Globus pallidus (tissue), 1 donor: ENCODE measurements at places on chromosomes 4 and X.

DNA sequence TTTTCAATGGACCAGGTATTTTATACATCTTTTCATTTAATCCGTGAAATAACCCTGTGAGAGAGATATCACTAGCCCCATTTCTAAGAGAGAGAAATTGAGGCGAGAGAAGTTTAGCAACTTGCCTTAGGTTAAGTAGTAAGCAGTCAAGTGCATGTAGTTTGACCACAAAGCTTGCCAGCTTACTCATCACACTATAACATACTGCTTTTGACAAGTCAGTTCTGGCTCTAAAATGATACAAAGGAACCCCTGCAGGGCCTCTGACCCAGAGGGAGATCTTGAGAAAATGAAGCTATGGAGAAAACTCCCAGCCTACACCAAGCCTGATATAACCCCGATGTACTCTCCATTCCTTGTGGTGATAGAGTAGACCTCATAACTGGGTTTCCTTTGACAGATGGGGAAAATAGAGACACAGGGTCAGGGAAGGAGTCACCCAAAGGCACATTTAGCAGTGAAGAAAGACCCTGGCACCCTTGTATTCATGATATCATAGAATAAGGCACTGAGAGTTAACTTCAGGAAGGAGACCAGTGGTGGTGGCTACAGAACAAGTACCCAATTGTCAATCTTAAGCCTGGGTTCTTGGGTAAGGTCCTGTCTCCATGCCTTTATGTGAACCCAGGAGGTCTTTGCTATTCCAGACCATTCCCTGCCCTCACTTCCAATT is 60.2 kb upstream of the MSN start:
- DNase-seq, result no peak

GRCh38 chr4:87543835-87544461 is 14.8 kb upstream of the SPARCL1 start:
- peak; percentile 76 for DNase-seq

DNA sequence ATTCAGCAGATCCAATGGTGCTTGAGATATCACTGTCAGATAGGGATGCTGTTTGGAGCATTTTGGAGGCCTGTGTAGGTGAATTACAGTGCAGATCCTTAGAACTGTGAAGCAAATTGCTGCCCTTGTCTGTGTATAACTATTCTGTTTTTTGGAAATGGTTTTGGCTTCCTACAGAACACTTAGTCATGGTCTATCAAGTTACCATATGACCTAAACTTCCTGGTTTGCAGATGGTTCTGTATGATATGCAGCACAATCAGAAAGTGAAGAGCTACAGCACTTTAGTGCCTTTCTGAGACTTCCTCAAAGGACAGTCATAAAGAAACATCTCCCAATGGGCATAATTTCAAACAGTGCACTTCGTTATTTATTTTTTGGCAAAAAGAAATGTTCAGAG is 688.6 kb downstream of the SH3BGRL start:
- DNase-seq, result no peak

DNA sequence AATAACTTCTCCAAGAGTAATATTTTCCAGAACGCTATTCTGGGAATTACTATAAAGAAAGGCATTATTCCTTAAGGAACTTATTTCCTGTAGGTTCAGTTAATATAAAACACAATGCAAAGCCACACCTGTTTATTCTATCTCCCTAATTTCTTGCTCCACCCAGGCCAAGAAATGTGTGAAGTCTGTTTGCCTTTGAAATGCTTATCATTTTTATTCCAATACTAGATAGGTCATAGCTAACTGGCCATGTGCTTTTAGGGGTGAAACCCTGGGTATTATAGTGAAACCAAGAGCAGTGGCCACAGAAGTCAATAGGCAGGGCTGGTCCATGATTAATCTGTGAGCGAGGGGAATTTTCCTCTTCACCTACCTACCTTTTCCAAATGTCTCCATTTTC is 14.8 kb downstream of the CXCL3 start:
- no peak for DNase-seq

GRCh38 chrX:136146614-136147314 is 569 bp upstream of the FHL1 start:
- DNase-seq, result no peak

GRCh38 chr4:149523039-149523438 is 292.6 kb downstream of the IQCM start:
- no peak for DNase-seq

GRCh38 chrX:40358994-40359393 is 221.8 kb upstream of the ATP6AP2 start:
- DNase-seq, result no peak

DNA sequence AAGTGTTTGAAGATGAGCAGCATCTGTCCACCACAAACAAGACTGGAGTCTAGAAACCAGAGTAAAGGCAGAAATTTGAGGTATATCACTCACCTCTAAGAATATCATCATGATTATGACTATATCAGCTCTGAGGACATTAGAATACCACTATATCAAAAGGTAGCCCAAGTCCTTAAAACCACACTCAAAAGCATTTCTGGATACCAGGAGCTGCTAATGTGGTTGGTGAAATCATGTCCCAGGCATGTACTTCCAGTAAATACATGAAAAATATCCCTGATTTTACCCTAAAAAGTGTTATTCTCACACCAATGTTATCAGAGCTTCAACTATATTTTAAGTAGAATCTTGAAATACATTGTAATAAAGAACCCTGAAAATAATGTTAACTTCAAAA is 136.3 kb upstream of the SMAD1 start:
- no peak for DNase-seq

DNA sequence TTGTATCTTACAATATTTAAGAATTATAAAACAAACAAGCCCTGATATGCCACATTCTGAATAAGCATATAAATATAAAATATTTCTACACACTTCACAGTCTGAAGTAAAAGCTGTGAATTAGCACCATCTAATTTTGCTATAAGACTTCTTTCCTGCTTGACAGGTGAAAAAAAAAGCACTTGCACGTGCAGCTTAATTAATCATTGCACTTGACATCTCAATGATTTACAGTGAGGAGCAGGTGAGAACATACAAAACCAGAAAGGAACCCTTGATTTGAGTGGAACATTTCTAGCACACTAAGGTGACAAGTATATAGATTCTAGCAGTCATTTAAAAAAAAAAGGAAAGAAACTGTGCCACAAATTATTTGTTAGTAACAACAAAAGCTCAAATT is 47.9 kb downstream of the CHIC2 start:
- no peak for DNase-seq

DNA sequence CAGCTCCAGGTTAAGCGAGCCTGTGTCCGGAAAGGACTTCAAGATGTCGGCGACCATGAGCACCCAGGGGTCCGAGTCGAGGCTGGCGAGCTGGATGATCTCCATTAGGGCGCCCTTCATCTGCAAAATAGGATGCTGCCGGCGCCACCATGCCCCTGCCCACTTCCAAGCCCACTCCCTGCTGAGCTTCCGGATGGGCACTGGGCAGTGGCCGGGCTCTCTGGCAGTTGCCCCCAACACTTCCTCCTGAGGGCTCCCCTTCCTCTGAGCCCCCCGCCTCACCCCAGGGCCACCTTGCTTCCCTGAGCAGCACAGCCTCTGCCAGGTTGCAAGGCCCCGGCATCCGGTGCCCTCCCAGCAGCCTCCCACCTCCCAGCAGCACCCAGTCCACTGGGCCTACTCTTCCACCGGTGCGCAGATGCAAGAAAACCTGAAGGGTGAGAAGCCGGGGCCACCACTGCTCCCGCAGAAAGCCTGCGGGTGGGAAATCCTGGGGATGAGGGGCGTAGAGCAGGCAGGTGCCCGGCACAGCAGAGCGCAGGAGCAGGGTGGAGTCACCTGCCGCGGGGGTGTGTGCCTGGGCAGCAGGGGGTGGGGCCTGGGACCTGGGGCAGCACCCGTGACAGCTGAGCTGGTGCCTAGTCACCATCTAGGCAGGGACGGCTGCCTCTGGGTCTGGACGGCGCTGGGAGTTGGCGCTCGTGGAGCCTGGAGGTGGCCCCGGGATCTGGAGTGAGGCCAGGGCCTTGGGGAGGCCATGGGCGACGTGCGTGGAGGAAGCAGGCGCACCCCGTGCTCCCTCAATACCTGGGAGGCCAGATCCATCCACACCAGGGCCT is 17.0 kb downstream of the NELFA start:
- no peak for DNase-seq
